ENCODE measurements at places on chromosomes 4 and X.

- DNase-seq: no peak
These were observed 174.6 kb downstream of the PRR32 start for GRCh38 chrX:126994032-126994600.

- no peak for DNase-seq
These were observed 685 bp downstream of the COMMD8 start for GRCh38 chr4:47462799-47463234.

- DNase-seq: no peak
These were observed 57.2 kb downstream of the FNIP2 start for GRCh38 chr4:158826057-158826456.

GRCh38 chr4:73727685-73728084 is 12.7 kb upstream of the CXCL8 start:
- no peak for DNase-seq

- DNase-seq: no peak
These were observed 11.1 kb downstream of the MAEA start for GRCh38 chr4:1300466-1301455.

DNA sequence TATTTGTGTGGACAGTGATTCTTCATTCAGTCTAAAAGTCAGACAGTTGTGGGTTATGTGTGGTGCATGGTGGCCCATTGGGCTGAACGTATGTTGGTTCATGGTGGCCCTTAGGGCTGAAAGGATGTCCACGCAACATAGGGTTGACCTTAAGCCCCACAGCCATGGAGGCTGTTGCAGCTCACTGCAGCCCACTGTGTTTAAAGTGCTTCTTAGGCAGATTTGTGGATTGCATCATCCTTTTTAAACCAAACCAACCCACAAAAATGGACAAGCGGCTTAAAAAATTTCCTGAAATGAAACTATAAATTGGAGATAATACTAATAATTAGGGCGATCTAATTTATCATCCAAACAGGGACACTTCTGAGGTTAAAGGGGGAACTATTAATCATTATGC is 219.0 kb upstream of the GATB start:
- no peak for DNase-seq

DNA sequence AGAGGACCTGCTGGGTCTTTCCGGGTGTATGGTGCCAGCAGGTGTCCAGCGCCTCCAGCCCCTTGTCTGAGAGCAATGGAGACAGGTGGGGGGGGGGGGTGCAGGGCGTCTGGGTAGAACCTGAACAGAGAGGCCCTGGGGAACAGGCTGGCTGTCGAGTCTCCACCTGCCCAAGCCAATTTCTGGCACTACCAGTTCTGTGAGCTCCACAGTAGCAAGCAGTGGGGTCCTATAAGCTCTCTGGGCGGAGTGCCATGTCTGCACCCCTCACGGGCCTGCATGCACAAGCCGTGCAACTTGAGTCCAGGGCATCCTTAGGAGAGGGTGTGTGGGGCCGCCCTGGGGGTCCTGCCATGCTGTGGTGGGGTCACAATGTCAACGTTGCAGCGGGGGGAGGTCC is 10.1 kb upstream of the FGFR3 start:
- no peak for DNase-seq

- peak; percentile 12 for DNase-seq
These were observed 1.1 kb downstream of the XIAP start for GRCh38 chrX:123860983-123861382.

- no peak for DNase-seq
These were observed 39.1 kb upstream of the NPFFR2 start for GRCh38 chr4:71992571-71993312.

DNA sequence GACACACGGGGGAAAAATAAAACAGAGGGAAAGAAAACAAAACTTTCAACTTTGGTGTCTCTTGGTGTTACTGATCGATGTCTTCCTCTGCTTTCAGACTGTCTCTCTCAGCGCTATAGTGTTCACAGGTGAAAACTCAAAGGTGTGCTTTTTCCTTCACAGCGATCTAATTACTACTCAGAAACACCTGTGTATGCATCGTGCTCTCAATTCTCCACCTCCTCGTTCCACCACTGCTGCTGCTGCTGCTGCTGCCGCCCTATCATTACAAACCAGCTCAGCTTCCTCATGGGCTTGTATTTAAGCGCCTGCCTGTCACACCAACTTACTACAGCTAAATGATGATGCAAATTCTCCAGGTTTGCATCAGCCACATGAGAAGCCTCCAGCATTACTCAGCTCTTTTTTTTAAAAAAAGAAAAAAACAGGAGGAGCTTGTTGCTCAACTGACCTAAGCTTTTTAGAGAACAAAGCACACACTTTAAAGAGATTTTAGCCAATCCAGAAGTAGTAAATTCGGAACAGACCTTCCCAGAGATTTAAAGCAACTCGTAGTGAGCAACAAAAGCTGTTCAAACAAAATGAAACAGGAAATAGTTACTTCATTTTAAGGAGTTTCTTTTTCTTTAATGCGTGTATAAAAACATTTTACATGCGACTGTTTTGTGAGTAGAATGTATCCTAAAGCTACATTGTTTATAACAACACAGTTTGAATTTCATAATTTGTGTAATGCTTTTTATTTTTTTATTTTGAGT is at the start of gene SLC7A11:
SLC7A11 (minus strand) TSS at position 274 of the 758 bp plus-strand sequence. CDS start 280 bp downstream, outside the sequence.
- peak; percentile 71 for DNase-seq

- no peak for DNase-seq
These were observed 57.1 kb downstream of the MAP7D2 start for GRCh38 chrX:20059467-20060128.

- DNase-seq: no peak
These were observed 2.1 kb upstream of the DIAPH2 start for GRCh38 chrX:96682516-96682915.

DNA sequence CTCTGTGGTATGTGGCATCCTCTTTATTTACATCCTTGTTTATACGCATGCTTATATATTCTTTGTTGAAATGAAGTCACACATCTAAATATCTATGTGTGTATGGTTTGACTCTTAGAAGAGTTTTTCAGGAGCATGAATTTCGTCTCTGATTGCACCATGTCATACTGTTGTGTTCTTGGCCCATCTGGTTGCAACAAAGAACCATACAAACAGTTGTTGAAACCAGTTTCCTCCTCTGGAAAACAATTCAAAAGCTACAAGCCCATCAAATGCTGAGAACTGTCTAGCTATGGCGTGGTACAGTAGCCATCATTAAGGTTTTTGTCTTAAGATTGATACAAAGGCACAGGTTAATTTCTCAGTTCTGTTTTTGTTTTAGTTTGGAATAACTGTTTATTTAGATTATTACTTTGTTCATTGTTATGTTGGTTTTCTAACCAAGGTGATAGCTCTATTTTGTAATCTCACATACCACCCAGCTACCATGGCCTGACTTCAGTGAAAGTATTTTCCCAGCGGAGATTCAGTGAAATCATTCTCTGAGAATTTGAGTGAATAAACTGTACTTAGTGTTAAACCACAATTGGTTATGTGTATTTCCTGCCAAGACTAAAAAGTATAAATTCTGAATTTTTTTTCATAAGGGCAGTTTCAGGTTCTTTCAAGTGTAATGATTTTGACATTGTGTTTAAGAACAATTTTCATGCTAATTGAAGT is 91.0 kb downstream of the ARHGAP24 start:
- DNase-seq: no peak

DNA sequence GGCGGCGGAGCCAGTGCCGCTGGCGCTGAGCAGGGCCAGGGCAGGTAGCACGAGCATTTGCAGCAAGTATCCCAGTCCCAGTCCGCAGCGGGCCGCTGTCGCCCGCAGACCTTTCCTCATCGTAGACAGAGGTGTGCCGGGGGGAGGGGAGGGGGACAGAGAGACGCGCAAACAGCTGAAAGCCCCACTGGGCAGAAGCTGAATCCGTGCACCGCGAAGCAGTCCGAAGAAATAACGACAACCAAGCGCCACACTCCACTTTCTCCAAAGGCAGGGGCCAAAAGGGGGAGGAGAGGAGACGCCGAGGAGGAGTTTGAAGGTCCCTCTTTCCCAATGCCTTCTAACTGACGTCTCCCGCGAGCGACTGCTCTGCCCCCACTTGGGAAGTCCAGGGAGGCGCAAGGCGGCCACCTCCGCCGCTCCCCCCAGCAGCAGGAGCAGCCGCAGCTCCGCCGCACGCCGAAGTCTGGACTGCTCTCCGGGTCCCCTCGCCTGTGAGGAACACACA is at the start of gene UNC5C:
UNC5C (minus strand) TSS at position 236 of the 508 bp plus-strand sequence.
- DNase-seq: peak; percentile 96

DNA sequence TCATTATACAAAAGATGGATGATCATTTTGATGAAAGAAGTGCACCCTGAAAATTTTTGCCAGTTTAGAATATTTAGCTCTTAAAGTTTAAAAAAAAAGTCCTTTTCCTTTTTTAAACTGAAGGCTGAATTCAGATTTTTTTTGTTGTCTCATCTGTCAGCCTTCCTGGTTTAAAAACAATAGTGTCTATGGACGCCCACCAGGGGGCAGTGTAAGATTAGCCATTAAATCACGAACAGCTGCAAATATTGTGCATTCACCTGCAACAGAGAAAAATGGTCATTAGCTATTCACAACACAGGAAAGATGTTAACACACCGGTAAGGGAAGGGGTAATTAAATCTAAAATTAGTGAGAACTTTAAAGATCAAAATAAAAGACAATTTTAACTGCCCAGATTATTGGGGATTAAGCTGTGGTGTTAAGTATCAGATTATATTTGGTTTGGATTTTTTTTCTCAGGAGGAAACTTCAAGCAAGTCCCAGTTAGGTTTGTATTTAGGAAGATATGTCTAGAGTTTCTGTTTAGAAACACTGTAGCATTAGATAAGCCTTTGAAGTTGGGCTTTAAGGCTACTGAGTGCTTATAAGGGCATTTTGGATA is 4.4 kb upstream of the CXorf38 start:
- peak; percentile 64 for DNase-seq

- no peak for DNase-seq
These were observed 270.6 kb upstream of the SLC7A11 start for GRCh38 chr4:138512756-138513155.

- DNase-seq: no peak
These were observed 77.5 kb downstream of the SNCA start for GRCh38 chr4:89759426-89759825.

- DNase-seq: peak; percentile 58
These were observed at the start of gene TCEAL9 for GRCh38 chrX:103356130-103356798. TCEAL9 (plus strand) TSS chrX:103356506; CDS start chrX:103357685, 1,179 bp downstream.

- no peak for DNase-seq
These were observed 21.4 kb upstream of the PLCXD1 start for GRCh38 chrX:259692-260355.

DNA sequence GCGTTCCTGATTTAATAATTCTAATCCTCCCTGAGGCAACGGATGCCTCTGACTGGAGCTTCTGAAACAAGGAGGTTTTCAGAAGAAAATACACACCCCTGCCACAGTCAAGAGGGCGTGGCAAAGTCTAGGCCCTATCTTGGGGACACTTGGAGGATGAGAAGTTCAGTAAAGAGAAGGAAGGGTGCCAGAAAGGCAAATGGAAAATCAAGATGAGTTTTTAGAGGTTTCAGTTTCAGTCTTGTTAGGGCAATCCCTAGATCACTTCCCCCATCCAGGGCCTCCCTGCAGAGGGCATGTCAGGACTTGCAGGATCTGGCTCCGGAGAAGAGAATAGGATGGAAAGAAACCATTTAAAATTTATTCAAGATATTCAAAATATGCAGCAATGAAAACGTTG is 28.5 kb upstream of the FGF2 start:
- no peak for DNase-seq

GRCh38 chrX:128436397-128437103 is 384.3 kb upstream of the ACTRT1 start:
- no peak for DNase-seq

GRCh38 chr4:89369581-89369980 is 62.0 kb upstream of the GPRIN3 start:
- no peak for DNase-seq

GRCh38 chrX:17413228-17413627 is 38.2 kb downstream of the NHS start:
- DNase-seq: no peak

- no peak for DNase-seq
These were observed 21.3 kb upstream of the PNPLA4 start for GRCh38 chrX:7948483-7948882.

- no peak for DNase-seq
These were observed 1002.7 kb upstream of the PABPC4L start for GRCh38 chr4:135204311-135204710.

DNA sequence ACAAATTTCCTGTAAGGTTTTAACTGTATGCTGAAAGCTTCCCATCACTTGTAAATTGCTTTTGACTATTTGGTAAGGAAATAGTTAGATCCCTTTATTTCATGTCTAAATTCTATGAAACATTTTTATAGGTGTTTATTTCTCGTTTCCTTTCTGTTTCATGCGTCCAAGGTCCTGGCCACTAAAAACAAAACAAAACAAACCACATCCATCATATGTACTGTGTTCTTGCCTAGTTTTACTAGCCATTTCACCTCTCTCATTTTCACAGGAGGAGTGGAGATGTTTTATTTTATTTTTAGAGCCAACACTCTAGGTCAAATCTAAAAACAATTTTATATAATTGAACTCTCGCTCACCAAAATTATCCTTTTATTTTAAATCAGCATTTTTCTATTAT is 375.2 kb upstream of the CTSO start:
- no peak for DNase-seq

- no peak for DNase-seq
These were observed 207.4 kb downstream of the MAPK10 start for GRCh38 chr4:86152454-86152853.

DNA sequence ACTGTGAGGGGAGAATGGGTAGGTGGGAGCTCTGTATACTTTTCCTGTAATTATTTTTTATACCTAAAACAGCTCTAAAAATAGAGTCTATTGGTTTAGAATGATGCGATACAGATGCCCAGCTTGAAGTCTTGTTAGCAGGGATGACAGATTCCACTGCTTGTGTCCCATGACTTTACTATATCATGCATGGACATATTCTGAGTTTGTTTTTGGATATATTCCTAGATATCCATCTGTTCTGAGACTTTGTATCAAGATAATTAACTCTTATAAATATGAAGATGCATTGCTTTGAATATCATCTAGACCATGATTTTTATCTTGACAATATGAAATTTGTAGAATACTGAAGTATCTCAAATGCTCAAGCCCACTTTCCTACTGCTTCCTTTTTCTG is 1058.1 kb downstream of the RAPGEF2 start:
- DNase-seq: no peak

- no peak for DNase-seq
These were observed 549.7 kb downstream of the IL1RAPL1 start for GRCh38 chrX:29136904-29137303.

DNA sequence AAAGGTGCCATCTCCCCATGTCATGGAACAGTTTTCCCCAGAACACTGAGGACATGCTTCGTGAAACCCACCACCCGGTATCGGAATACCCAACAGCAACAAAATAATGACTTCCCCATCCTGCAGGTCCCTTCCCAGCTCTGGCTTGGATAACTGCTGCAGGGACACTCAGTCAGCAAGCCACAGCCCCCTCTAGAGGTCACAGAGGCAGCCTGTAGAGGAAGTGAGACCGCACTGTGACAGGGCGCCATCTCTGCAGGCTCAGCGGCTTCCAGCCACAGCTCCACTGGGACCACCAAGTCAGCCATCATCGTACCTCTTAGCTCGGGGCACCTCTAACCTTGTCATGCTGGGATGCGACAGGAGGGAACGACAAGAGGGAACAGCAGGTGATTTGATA is 315.9 kb downstream of the LDB2 start:
- DNase-seq: peak; percentile 55

- no peak for DNase-seq
These were observed 769 bp upstream of the CPZ start for GRCh38 chr4:8591626-8592365.

GRCh38 chr4:12053556-12053955 is 624.9 kb upstream of the HS3ST1 start:
- DNase-seq: no peak

- DNase-seq: no peak
These were observed 46.6 kb downstream of the MAP7D3 start for GRCh38 chrX:136204571-136204970.

- DNase-seq: no peak
These were observed 1.3 kb downstream of the HTR2C start for GRCh38 chrX:114584983-114585842.

- DNase-seq: no peak
These were observed 204.8 kb downstream of the PDGFC start for GRCh38 chr4:156766846-156767245.

Measured in BE2C (cell line).